Thoracic aorta (tissue), 2 donors: ENCODE measurements at places on chromosomes 12 and 14. TPM values are rescaled to one million over a fixed set of nuclear protein-coding genes. Genes with fewer than 3 reads are reported as not detected.

Gene TPH2
- total RNA-seq = not detected

Gene METTL25
- 9.7 TPM for total RNA-seq

Gene IQSEC3
- total RNA-seq = 1.3 TPM

Gene LYZ
- total RNA-seq = 91.2 TPM

Gene C12orf54
- total RNA-seq = not detected

Gene FAM181A
- not detected for total RNA-seq

Gene STAC3
- 0.27 TPM for total RNA-seq

Gene LBHD2
- total RNA-seq = not detected

Gene KRT5
- 7.6 TPM for total RNA-seq

Gene COL2A1
- not detected for total RNA-seq

Gene PLA2G1B
- total RNA-seq = not detected

Gene KRT73
- not detected for total RNA-seq

Gene MORN3
- total RNA-seq = not detected

Gene OR11H6
- total RNA-seq = not detected

Gene MSRB3
- total RNA-seq = 232 TPM

Gene ATN1
- total RNA-seq = 163 TPM

Gene GPR84
- total RNA-seq = 0.95 TPM

Gene PTPRR
- 0.27 TPM for total RNA-seq

Gene RASAL1
- total RNA-seq = not detected

Gene GLIPR1L2
- total RNA-seq = 1.8 TPM

Gene TPCN1
- total RNA-seq = 84.1 TPM

Gene GPR65
- 1.9 TPM for total RNA-seq

Gene RDH11
- total RNA-seq = 51.6 TPM

Gene PTCSC3
- total RNA-seq = not detected

Gene TTC9
- total RNA-seq = 2.0 TPM

Gene TSPAN11
- total RNA-seq = 0.41 TPM

Gene ZFHX2
- 0.49 TPM for total RNA-seq

Gene SART3
- total RNA-seq = 94.0 TPM

Gene CDK17
- total RNA-seq = 30.7 TPM

Gene TCL1B
- not detected for total RNA-seq

Gene BLOC1S1
- 113 TPM for total RNA-seq

Gene MANSC4
- not detected for total RNA-seq

Gene POTEG
- total RNA-seq = not detected

Gene STYK1
- not detected for total RNA-seq

Gene SLC10A1
- total RNA-seq = not detected

Gene SMIM41
- 1.8 TPM for total RNA-seq

Gene TAS2R14
- 5.4 TPM for total RNA-seq

Gene PPP4R4
- total RNA-seq = 0.27 TPM

Gene CLEC7A
- 24.3 TPM for total RNA-seq

Gene TPPP2
- not detected for total RNA-seq

Gene DIO3
- total RNA-seq = 0.78 TPM
